NCI-H1092 treated with DMSO at 0.1 percent for 48 hours (cell line): ENCODE measurements at places on chromosomes 1 and 21.

- peak; percentile 92 for DNase-seq
These were observed at the start of gene DNM3 for GRCh38 chr1:171841050-171841910. TSS of gene DNM3 (plus strand) at chr1:171841498. CDS start at chr1:171841657, 159 bp downstream.

DNA sequence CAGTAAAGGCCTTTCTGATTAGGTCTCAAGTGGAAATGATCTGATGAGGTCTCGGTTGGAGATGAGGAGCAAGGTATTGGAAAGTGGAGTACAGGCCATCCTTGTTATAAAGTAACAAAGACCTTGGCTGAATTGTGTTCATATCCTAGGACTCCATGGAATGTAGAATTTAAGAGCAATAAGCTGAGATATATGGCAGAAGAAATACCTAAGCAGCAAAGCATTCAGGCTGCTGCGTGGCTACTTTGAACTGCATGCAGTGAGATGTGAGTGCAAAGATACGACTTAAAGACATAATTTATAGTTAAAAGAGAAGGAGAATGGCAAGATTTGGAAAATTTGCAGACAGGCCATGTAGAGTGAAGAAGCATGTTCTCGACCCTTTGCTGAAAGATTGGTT is 11.2 kb upstream of the XPR1 start:
- DNase-seq: no peak

DNA sequence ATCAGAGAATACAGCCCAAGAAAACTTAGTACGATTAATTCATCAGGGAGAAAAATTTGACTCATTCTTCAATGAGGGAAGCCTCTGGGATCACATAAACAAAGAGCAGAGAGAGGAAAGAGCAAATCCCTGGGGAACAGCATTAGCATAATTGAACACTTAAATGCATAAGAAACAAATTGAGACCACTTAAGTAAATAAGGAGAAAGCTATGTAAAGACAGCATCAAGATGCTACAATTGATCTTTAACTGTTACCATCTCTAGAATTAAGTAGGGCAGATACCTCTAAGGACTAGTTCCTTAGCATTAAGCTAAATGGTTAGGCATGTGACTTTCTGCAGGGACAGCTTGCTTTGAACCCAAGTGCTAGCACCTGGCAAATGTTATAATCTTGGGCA is 265.1 kb upstream of the NEGR1 start:
- DNase-seq: no peak

DNA sequence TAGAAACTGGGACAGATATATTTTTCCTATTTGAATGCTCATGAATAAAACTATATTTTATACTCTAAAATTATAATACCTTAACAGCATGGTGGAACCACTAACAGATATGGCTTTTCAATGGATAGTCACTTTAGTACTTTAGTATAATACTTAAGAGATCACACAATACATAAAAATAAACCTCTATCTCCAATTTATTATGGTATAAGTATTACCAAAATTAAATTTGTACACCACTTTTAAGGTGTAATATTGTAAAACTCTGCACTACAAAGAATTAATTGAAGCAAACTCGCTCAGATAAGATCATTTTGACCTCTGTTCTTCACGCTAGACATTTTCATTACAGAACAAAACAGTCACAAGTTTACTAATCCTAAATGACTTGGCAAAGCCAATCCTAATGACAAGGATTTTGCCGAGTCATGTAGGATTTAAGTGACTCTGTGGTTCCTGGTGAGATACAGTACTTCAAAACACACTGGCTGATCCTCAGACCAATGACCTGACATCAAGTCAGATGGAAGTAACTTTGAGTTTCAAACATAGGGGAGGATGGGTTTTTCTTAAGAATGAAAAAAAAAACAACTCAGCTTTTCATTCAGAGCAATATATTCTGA is 200.6 kb downstream of the SMYD3 start:
- DNase-seq: no peak
